Activated T-cell treated with anti-CD3 and anti-CD28 coated beads for 1 hour (primary cell): ENCODE measurements at places on chromosomes 16 and 17.

DNA sequence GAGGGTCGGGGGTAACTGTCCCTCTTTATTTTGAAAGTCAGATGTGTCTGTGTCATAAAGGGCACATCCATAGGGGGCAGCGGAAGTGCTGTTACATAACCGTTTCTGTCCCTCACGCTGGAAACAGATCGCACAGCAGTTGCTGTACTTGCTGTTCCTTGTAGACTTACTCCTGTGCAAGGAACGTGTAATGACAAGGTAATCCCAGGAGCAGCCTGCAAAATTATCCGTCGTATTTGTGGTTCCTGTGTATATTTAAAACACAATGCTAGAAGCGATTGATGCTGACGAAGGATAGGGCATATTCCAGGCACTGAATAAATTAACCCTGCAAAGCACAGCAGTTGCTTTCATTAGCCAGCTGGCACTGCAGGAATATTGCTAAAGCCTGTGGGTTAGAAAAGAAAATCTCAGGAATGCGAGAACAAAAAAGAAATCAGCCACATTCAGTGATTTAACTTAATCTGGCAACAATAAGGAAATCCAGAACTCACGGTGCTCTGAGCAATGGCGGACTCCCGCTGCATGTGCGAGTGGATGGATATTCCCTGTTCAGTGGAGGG, 76.2 kb downstream of the SPECC1 start:
- no peak for DNase-seq

DNA sequence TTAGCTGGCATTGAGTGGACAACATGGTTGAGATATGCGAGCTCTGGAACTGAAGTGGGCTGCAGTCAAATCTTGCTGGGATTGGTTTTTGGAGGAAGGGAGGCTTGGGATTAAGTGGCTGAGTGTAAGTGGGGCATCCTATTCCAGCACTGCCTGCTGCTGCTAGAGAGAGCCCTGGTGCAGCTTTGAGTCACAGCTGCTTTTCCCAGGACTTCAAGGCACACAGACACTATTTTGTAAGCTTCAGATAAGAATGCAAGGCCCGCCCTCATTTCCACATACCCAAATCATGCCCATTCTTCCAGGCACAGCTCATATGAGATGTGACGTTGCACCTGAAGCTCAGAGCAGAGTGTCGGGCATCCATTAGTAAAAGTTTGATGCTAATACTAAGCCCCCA, 10.2 kb upstream of the MAF start:
- DNase-seq: no peak

DNA sequence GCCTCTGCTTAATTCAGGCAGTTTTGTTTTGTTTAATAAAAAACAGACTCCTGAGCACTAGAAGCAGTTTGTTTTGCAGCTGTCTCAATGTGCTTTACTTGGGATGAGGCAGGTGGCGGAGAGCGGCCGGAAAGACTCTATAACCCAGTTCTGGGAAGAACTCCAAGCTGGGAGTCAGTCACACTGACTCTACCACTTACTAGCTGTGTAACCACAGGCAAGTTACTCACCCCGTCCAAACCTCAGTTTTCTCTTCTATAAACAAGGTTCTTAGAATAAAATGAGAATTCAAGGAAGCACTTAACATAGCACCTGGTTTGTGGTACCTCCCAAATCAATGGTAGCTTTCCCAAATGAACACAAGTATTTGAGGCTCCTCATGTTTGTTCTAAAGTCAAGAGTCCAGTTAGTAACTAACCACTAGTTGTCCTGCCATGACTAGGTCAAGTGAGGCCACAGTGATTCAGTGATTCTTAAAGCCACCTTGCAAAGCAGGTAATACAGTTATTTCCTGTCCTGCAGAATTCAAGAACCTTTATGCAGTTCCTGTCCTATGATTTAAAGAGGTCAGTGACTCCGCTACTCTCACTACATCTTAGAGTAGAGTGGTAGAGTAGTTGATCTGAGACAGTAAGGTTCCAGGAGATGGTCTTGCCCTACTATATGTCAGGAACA, 2.7 kb downstream of the TXNDC17 start:
- no peak for DNase-seq

- no peak for DNase-seq
Observed at GRCh38 chr17:49110509-49110908, 22.1 kb upstream of the B4GALNT2 start.

DNA sequence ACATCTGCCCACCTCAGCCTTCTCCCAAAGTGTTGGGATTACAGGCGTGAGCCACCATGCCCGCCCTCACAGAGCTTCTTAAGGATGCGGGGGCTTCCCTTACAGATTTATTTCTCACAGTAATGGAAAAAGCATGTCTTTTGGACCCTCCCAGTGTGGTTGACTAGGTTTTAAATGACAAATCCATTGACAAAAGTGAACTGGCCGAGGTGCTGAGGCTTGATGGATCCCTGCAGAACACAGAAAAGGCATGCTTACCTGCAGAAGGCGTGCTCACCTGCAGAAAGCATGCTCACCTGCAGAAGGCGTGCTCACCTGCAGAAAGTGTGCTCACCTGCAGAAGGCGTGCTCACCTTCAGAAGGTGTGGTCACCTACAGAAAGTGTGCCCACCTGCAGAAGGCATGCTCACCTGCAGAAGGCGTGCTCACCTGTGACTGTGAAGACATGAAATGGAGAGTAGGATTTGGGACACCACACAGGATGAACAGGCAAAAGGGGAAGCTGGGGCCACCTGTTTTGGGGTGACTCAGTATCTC, 15.1 kb upstream of the BBS2 start:
- no peak for DNase-seq

GRCh38 chr17:76398523-76399174, 14.2 kb downstream of the SPHK1 start:
- no peak for DNase-seq

DNA sequence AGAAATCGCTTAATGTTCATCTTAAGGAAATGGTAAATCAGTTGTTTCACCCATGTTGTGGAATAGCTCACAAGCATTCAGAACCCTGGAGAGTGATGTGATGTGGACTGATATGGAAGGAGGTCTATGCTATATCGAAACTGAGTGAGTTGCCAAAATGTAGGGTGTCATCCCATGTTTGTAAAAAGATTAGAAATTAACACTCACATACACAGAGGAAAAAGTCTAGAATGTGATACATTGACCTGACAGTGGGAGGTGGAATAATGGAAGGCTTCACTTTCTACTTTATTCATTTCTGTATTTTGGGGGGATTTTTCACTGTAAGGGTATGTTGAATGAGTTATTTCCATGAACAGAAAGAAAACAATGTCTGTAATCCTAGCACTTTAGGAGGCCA, 4.7 kb upstream of the PRM1 start:
- no peak for DNase-seq

DNA sequence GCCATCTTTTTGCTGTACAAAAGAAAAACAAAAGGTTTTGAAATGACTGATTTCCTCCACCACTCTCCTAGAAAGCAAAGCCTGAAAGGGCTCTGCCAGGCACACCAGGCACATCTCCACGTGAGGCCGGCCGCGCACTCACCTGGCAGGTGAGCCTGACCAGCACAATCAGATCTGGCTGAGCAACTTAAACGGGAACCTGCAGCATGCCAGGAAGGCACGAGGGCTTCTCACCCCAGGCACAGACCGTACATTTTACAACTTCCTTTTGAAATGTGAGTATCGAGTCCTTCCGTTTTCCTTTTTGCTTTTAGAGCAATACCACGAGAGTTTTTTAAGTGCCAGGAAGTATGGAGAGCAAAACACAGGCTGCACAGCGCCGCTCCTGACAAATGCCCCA, 22.5 kb downstream of the SLC38A10 start:
- DNase-seq: no peak

GRCh38 chr17:53719229-53719628, 103.5 kb upstream of the KIF2B start:
- no peak for DNase-seq

- DNase-seq: no peak
Observed at GRCh38 chr17:68821860-68822696, 133.1 kb downstream of the ABCA8 start.

DNA sequence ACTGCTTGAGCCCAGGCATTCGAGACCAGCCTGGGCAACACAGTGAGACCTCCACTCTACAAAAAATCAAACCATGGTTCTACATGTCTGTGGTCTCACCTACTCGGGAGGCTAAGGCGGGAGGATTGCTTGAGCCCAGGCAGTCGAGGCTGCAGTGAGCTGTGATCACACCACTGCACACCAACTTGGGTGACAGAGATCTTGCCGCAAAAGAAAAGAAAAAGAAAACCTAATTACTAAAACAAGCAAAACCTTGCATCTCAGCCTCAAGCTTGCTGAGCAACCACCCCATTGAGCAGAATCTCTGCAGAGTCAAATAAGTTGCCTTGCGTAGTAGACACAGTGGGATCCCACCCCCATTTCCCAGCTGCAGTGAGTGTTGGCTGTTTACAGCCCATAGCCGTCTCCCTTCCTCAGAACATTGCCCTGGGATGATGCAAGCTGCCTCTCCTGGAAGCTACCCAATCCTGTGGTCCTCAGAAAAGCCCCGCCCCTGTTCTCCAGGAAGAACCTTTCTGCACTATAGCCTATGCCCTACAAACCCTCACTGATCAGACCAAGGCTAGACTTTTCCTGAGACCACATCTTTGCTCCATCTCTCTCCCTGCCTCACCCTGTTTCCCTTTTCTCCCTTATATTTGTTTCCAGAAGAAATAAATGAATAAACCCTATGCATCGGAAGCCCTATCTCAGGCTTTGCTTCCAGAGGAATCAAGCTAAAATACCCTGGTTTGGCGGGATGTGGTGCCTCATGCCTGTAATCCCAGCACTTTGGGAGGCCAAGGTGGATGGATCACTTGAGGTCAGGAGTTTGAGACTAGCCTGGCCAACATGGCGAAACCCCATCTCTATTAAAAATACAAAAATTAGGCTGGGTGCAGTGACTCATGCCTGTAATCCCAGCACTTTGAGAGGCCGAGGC, 16.7 kb upstream of the ERN2 start:
- no peak for DNase-seq

- DNase-seq: no peak
Observed at GRCh38 chr17:77886387-77886728, 72.1 kb upstream of the TNRC6C start.

- DNase-seq: no peak
Observed at GRCh38 chr16:15576960-15577958, 65.7 kb downstream of the MARF1 start.

GRCh38 chr17:15944759-15945526, at the start of gene ADORA2B:
Gene ADORA2B, plus strand, starts transcription at chr17:15945130. Its CDS starts 119 bp downstream, at chr17:15945249.
- peak; percentile 19 for DNase-seq

DNA sequence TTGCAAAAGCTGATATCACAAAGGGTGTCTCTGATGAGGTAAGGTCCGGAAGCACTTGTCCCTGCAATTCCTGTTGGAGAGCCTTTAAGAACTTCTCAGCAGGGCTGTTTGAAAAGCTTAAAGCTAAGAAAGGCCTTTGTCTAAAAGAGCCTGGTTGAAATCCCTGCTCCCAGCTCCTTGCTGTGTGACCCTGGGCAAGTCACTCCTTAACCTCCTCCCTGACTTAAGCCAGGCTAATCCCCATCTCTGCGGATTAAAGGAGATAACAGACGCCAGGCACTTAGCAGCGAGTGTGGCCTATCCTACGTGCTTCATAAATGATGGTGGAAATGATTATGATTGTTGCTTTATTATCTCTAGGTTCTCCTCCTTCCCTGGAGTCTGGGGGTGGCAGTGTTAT, 368.0 kb upstream of the RBFOX1 start:
- DNase-seq: no peak

DNA sequence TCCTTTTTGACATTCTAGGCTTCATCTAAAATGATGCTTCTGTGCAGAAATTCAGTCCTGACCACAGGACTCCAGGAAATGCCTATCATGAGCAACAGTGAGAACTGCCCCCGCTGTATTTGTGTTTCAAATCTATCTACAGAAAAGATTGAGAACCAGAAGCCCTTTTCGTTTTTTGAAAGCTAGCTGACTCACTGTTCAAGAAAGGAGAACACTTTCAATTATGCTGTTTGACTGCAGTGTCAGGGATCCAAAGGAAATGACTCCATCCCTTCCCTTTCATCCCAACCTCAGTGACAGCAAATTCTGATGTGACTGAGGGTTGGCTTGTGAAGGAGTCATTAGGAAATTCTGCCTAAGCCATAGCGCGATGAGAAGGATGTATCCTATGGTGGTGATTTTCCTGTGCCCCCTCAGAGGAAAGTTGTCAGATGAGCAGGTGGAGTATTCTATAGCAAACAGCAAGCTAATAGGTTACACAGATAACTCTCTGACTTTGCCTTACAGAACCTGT, 622.3 kb downstream of the TMEM114 start:
- no peak for DNase-seq

DNA sequence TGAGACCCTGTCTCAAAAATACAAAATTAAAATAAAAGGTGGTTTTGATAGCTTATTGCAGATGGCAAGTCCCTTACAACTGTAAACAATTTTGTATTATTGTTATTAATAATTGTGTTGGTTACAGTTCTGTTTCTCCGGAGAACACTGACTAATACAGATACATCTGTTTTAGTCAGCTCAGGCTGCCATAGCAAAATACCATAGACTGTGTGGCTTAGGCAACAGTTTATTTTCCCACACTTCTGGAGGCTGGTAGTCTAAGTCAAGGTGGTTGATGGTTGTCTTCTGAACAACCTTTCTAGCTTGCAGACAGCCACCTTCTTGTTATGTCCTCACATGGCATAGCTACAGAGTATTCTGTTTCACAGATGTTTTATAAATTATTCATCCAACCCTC, 14.2 kb upstream of the IL21R start:
- no peak for DNase-seq

DNA sequence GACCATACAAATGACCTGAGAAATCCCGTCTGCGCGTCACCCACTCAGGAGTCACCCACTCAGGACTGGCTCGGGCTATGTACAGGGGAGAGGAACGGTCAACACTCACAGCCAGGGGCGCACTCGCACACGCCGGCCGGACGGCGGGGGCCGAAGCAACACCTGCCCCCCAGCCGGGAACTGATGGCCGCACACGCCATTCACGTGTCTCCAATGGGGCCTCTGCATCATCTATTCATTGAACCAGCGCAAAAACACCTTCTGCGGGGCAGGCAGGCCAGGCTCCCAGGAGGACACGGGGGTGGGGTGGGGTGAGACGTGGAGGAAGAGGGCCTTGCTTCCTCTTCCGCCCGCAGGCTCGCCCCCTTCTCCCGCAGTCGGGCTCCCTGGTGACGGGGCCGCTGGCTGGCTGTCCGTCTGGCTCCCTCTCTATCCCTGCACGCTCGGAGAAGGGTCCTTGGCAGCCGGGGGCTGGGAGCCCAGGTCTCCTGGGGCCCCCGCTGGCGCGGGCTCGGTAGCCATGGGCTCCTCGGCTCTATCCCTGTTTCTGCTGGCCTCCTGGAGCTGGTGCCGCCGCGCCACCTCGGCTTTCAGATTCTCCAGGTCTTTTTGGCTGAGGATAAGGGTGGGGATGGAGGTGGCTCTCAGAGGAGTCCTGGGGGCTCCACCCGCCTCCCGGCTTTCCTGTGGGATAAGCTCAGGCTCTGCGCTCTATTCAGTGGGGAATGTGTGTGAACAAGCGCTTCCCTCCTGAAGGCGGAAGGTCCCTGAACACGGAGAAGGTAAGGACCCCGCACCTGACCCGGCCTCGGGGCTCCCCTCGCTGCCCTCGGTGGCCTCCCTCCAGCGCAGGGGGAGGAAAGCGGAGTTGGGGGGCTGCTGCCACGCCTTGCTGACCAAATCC, 21.1 kb downstream of the CLUH start:
- DNase-seq: no peak

- no peak for DNase-seq
Observed at GRCh38 chr16:27952811-27953210, 110.7 kb downstream of the GSG1L start.
